ENCODE measurements at places on chromosomes 12 and 14.
A peak's percentile ranks its signal among the peaks of the same experiment; 100 is the strongest.

- DNase-seq: no peak
Observed at GRCh38 chr12:132167611-132168310, 23.5 kb downstream of the NOC4L start.

GRCh38 chr14:88248606-88249005, 74.5 kb downstream of the KCNK10 start:
- no peak for DNase-seq

GRCh38 chr14:63457498-63457897, 85.7 kb downstream of the PPP2R5E start:
- no peak for DNase-seq

DNA sequence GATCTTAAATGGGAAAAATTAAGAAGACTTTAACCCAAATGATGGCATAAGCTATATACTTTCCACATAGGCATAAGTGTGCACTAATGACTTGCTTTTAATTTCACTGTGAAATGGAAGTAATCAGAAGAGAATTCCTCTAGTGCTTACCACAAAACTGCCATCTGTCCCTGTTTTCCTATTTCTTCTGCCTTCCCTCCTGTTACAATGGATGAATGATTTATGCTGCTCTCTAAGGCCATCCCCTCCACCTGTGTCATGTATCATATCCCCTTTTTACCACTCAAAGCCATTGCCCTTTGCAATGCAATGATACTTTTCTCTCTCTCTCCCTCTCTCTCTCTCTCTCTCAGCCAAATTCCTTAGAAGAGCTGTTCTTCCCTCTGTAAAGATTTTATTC, 109.1 kb downstream of the C12orf50 start:
- DNase-seq: no peak

DNA sequence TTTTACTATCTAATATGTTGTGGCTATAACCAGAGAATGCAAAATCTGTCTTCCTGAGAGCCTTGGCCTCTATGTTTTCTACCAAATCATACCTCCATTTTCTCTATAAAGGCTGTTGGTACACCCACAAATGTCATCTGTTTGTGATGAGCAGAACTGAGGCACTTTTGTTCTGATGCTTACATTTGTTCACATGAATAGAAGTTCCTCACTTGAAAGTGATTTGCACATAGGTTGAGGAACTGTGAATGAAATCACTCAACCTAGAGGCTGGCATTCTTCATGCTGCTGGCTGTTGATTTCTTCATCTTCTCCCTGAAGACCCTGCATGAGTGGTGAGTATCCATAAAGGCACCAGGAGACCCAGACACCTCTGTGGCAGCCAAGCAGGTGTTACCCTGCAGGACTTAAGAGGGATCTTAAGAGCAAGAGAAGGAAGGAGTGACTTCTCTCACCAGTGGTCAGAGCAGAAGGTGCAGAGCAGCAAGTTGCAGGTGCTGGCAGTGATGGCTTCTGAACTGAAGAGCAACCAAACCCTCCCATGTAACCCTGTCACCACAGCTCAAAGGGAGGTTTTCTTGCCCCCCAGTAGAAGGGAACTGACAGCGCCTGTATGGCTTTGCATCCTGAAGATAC, 110.3 kb downstream of the HMGA2 start:
- no peak for DNase-seq

DNA sequence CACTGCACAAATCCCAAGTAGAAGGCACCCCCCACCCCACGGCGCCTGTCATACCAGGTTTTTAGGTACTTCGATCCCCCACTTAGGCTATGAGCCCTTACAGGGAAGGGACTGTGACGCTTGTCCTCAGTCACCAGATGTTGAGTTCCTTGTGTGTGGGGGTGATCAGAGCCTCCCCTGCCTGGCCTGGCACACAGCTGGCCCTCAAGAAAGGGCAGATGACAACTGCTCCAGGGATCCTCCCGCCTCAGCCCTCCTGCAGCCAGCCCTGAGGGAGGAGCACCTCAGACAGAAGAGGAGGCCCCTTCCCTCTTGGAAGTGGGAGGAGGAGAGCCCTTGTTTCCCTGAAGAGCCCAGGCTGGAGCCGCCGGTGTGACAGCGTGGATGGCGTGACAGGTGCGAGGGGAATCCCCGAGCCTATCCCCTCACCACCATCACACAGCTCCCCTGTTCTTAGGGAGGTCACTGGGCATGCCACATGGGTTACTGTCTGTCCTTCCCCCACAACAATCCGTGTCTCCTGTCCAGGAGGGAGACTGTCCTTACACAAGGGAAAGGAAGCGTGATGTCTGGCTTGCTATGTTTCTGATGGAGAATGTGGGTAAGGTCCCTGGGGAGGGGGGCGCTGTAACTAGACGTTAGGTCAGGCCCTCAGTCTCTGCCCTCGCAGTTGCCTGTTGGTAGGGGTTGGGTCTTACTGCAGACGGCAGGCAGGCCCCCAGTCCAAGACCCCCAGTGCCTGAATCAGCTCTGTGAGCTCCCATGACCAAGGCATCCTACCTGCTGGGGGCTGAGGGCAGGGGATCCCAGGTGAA, 31.4 kb downstream of the P2RX4 start:
- no peak for DNase-seq

DNA sequence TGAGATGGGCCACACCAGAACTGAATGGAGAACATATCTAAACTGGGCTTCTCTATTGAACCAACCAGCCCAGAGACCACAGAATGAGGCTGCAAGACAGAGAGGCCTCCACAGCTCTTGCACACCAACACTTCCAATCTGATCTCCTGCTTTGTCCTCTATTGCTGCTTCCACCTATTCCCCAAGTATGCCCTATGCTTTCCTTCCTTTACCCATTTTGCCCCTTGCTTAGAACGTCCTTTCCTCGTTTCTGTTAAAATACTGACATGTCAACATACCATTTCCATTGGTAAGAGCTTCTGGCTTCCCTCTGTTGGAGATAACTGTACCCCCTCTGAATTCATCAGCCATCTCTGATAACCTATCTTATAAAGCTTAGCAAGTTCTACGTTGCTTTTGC, 2.8 kb downstream of the SLC2A13 start:
- no peak for DNase-seq

DNA sequence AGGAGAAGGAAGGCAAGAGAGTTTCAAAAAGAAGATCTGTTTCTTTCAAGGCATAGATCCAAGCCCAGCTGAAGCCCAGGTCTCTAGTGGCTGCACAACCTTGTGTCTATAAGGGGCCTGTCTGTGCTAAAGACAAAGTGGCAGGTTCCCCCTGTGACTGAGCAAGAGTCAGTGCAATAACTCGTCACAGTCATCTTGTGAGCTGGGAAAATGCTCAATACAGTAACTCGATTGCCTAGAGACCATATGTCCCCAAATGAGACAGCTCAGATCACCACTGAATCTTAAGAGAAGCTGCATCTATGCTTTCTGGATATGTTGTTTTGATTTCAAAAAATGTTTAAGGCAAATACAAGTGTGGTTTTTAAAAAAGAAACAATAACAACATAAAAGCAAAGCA, 24.2 kb downstream of the ST8SIA1 start:
- no peak for DNase-seq

DNA sequence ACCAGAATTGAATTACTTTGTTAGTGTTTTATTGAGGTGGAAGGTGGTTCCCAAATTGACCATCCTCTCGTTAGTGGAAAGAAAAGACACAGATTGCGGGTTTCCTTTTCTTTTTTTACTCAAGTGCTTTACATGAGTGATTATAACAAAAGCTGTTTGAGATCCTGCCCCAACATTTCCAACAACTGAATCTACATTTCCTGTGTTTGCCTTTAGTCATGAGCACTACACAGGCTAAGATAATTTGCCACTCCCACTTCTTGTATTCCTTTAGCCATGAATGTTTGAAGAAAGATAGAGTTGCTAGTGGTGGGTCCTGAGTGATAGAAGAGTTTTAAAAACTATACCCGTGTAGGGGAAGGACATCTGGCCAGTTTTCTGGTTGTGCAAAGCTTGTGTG, 16.0 kb downstream of the RERGL start:
- no peak for DNase-seq

DNA sequence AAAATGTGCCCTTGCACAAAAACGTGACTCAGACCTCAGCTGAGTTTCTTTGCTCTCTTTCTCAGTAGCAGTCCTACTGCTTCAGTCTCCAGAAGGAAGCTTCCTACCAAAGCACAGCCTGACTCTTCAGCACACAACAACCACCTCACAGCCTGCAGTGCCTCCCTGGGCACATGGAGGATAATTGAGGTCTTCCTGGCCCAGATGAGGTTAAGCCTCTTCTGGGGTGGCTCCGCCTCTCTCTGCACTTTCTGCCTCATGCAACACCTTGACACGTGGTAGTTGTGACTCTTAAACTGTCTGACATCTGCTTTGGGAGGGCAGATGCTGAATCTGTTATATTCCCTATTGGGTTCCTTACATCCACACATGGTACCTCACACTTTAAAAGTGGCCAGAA, 33.8 kb downstream of the GIT2 start:
- no peak for DNase-seq

DNA sequence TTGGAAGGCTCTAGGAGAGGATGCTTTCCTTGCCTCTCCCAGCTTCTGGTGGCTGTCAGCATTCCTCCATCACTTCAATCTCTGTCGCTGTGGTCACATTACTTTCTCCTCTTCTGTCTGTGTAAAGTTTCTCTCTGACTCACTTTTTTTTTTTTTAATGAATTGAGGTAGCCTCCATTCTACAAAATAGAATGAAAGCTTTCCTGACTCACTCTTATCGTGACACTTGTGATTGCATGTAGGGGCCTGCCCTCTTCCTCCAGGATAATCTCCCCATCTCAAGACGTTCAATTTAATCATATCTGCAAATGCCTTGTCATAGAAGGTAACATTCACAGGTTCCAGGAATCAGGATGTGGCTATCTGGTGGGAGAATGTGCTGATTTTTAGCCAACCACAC, 153.5 kb upstream of the HMGA2 start:
- no peak for DNase-seq

DNA sequence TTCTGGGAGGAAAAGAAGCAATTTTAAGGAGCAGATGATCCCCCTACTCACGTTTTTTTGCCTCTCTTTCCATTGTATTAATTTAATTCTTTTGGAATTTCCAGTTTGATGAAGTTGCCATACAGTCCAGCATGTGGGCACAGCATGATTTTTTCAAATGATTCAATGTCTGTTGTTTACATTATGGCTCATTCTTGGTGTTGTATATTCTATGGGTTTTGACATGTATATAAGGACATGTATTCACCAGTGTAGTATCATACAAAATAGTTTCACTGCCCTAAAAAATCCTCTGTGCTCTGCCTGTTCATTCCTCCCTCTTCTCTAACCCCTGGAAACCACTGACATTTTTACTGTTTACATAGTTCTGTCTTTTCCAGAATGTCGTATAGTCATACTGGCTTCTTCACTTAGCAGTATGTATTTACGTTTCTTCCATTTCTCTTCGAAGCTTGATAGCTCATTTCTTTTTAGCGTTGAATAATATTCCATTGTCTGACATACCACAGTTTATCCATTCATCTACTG, 13.3 kb upstream of the KLHDC2 start:
- DNase-seq: no peak

DNA sequence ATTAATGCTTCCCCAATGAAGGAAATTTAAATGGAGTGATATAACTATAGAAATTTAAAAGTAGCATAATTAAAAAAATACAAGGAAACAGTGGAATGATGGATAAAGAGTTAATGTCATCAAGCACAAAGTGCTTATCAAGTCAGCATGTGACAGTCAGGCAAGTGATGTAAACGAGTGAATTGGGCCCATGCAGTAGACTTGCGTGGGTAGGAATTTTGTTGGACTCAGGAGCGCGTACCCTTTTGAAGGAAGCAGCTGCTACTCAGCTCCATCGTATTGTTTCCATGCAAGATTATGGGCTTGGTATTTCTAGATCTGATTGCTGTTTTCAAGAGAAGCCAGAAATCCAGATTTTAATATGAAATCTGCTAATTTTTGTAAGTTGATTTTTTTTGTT, 4.4 kb upstream of the DYRK4 start:
- DNase-seq: no peak

GRCh38 chr14:103925316-103925715, 2.9 kb upstream of the TDRD9 start:
- DNase-seq: no peak

DNA sequence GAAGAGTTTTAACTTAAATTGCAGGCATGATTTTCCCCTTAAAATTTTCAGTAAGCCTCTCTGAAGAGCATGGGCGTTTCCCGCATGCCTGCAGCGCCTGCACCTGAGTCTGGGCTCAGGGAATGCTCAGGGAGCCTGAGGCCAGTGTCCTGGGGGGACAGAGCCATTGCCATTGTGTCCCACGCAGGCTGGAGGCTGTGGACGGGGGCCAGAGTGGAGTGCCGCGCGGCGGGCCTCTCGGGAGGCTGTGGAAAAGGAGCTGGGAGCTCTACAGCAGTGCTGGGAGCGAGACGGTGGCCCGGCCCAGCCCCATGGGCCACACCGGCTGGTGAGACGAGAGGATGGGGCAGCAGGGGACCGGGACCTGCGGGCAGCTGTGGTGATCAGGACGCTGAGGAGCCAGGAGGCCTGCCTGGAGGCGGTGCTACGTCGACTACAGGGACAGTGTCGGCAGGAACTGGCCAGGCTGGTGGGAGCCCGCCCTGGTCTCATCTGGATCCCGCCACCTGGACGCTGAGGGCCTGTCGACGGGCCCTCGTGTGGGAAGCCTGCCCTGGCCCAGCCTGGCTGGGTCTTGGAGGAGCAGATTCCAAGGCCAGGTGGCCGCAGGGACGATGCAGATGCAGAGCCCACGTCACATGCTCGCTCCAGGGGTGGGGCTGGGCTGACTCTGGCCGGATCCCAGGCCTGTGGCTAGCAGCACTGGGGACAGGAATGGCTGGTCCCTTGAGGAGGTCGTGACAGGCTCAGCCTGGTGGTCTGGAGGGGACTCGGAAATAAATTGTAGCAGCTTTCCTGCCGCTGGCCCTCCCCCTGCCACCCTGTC, 7.6 kb downstream of the TEDC1 start:
- DNase-seq: no peak

GRCh38 chr12:40105515-40106201, at the start of gene SLC2A13:
Gene SLC2A13, minus strand, starts transcription at chr12:40106081. Its CDS starts 273 bp downstream, at chr12:40105808.
- DNase-seq: peak; percentile 83

GRCh38 chr12:31627456-31628054, 31.9 kb upstream of the ETFBKMT start:
- DNase-seq: no peak

GRCh38 chr12:4894019-4894418, 15.7 kb upstream of the KCNA1 start:
- DNase-seq: no peak

- no peak for DNase-seq
Observed at GRCh38 chr12:27841392-27841882, 61.4 kb upstream of the MANSC4 start.

GRCh38 chr12:51171884-51172514, 936 bp downstream of the TFCP2 start:
- DNase-seq: no peak

GRCh38 chr12:93753838-93754429, 76.8 kb downstream of the CRADD start:
- no peak for DNase-seq

GRCh38 chr12:76608070-76608469, 48.5 kb upstream of the OSBPL8 start:
- no peak for DNase-seq

GRCh38 chr12:56224954-56225353, 812 bp downstream of the NABP2 start:
- no peak for DNase-seq

DNA sequence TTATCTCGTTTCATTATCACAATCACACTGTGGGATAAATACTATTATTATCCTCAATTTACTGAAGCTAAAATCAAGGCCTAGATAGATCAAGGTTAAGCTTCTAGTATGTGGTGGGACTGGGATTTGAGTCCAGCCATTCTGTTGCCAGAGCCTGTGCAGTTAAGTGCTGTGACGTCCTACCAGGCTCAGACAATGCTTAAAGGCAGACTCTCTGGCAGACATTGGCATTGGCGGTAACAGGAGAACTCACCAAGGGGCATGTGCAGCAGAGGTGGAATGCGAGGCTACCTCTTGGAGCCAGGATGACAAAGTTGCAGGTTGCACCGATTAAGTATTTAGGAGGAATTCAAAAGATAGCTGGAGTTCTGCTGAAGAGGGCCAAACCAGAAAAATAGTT, 155.6 kb upstream of the IFNG-AS1 start:
- no peak for DNase-seq
